ENCODE measurements at places on chromosomes 6 and 20.

GRCh38 chr6:20481281-20481680 is 53.0 kb upstream of the CDKAL1 start:
- no peak for DNase-seq

DNA sequence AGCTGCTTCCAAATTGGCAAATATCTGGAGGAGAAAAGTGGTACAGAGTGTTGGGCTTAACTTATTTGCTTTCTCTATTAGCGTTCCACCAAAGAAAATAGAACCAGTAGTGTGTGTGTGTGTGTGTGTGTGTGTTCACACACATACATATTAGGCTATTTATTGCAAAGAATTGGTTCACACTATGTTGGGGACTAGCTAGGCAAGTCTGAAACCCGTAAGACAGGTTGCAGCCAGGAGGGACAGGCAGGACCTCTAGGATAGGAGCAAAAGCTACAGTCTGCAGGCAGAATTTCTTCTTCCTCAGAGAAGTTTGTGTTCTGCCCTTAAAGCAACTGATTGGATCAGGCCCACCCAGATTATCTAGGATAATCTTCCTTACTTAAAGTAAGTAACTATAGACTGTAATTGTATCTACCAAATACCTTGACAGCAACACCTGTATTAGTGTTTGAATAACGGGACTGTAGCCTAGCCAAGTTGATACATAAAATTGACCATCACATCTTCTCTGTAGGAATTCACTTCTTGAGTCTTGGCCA is 12.8 kb downstream of the KCTD20 start:
- no peak for DNase-seq

DNA sequence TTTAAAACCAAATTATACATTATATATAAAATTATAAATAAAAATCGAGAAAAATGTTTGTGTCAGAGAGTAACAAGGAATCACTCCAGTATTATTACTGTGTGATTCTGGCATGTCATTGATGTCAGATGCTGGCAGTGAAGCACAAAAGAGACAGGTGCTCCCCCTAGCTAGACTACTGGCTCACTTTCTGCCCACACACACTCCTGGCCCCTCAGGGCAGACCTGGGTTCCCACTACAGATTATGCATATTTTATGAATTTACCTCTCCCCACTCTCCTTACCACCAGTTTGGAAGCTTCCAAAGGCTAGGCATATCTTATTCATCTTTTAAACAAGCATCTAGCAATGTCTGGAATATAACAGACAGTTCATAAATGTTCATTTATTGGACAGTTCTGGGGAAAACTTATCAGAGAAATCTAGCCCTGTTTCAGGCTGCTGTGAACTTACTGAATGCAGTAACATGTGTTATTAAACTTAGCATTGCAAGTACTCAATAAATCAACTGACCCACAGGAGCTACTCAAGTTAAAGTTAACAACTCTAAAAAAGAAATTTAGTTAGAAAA is 12.8 kb downstream of the SNX3 start:
- DNase-seq, result no peak

GRCh38 chr6:43683708-43684455 is 3.7 kb downstream of the MRPS18A start:
- DNase-seq, result no peak

GRCh38 chr6:39755231-39755630 is 30.0 kb upstream of the KIF6 start:
- DNase-seq, result no peak

DNA sequence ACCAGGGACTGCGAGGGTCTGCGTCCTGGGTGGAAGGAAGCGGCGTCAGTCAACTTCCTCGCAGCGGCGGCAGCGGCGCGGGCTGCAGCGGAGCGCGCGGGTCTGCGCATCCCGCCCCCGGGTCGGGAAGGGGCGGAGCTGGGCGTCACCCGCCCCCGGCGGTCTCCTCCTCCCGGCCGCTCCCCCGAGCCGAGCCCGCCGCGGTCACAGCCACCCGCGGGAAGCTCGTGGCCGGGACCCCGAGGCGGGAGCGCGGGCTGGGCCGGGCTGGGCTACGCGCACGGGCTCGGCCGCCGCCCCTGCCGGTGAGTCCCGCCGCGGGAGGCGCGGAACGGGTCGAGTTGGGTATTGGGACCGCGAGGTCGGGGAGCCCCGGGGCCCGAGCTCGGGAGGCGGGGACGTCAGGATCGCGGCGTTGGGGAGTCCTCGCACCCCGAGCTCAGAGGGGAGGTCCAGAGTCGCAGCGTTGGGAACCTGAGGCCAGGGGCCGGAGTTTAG is at the start of gene PAQR8:
TSS of gene PAQR8 (plus strand) at position 207 of the 498 bp plus-strand sequence. CDS start 41,063 bp downstream, outside the sequence.
- DNase-seq, result peak; percentile 80

DNA sequence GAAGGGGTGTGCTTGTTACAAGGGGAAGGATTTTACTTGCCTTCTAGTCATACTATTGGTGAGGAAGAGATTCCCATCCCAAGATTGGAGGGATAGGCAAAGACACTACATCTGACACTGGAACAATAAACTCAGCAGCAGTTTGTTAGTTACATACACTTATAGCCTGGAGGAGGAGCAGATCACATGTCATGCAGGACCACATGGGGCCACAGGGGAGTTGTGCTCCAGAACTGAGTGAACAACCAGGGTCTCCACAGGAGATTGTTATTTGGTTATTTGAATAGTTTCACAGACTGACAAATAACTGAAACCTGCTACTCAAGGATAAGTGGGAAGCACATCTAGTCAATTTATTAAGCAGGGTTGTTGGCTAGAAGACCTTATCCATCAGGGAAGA is 559.4 kb upstream of the MANEA start:
- no peak for DNase-seq

GRCh38 chr20:51923633-51924032 is 121.3 kb upstream of the SALL4 start:
- no peak for DNase-seq

DNA sequence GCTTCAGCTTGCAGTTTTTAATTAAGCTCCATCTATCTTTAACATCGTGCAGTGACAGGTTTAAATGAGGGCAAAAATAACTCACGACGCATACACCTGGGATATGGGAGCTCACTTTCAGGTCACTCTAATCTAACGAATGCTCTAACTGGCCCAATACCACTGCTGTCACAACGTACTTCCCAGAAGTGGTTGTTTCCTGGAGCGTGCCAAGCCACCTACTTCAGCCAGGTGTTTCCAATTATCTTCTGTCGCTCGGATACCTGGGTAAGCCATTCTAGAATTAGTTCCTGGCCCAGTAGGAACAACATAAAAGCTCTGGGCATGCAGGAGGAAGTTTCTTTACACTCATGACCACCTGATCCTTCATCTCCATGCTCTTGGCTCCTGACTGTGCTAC is 147.4 kb downstream of the FOXC1 start:
- DNase-seq, result no peak

DNA sequence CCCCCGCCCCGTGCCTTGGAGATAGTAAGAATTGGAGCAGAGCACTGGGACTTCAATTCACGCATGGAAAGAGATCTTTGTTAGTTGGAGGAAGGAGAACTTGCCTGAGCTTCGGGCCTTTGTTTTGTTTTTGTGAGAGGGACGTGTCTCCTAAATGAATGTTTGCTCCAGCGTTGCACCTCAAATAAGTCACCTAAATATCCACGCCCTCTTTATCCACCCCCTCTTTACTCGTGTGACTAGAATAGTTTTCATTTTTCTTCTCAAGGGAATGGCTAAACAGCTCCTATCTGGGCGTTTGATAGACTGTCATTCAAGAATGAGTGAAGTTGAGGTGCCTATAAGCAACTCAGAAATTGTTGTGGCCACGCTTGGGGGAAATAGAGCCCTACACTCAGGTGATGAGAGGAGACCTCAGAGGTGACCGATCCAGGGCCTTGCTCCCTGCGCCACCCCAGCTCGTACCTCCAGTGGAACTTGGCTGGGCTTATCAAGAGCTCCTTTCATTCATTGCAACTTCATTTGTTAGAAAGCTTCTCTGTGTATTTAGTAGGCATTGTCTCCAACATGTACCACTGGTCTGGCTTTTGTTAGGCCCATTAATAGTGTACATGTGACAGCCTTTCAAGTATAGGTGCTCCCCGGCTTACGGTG is 861 bp downstream of the PCMTD2 start:
- DNase-seq, result no peak

DNA sequence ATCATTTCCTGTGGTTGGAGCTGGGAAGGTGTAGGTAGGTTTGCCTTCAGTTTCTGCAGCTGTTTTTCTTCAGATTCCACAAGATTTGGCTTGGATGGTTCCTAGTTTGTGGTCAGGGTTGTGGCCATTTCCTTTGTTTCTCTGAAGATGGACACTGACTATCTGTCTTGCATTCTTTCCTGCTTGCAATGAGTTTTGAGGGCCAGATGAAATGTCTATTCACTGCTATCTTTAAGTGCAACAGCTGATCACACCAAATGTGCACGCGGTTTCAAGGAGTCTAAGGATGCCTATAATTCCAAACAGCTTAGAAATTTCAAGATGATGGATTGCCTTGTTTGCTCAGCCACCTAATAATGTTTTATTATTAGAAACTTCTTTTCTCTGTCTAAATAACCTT is 28.4 kb downstream of the IL20RA start:
- DNase-seq, result no peak

- DNase-seq, result no peak
Measured at GRCh38 chr6:23323897-23324296, 754.5 kb downstream of the HDGFL1 start.

DNA sequence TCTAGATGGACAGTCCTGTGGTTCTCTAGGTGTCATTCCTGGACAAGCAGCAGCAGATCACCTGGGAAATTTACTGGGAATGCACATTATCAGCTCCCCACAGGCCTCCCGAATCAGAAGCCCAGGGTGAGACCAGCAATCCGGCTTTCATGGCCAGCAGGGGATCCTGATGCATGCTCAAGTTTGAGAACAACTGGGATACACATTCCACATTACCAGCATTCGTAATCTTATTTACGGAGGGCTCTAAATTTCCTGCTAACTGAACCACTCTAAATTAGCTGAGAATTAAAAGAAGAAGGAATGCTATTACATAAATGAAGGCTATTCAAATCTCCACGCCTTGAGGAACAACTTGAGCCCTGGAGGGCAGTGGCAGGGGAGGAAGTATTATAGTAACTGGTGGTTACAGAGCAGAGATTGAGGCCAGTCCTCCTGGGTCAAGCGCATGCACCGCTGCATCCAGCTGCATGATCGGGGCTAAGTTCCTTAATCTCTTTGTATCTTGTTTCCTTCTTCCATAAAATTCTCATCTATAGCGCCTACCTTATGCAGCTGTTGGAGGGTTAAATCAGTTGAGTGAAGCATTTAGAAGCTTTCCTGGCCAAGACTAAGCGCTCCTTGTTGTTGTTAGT is 403.7 kb downstream of the CDH26 start:
- no peak for DNase-seq

- no peak for DNase-seq
Measured at GRCh38 chr6:158121335-158121734, 46.7 kb downstream of the SERAC1 start.

- DNase-seq, result no peak
Measured at GRCh38 chr6:53311586-53311935, 37.2 kb downstream of the ELOVL5 start.

GRCh38 chr6:114376611-114377175 is 33.9 kb upstream of the HS3ST5 start:
- no peak for DNase-seq

GRCh38 chr6:105814745-105815536 is 271.2 kb upstream of the PRDM1 start:
- DNase-seq, result no peak

DNA sequence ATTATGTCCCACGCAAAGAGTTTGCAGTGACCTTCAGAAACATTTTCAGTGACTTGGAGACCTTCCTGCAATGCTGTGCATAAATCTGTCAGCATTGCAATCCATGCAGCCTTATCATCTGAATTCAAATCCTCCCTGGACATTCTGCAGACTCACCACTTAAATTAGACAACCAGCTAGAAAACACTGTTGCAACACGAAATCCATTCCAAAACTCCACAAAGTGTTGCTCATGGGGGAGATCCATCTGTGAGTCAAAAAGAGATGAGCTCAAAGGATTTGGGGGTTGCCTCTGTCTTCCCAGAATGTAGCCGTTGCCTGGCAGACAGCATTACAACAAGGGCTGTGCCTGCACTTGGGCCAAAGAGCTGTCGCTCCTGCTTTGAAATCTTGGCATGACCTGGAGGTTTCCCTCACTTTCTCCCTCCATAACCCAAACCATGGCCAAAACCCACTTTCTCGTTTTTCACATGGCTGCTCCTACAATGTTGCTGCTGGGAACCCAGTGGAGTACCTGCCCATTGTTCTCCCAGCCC is 163.5 kb upstream of the CDYL start:
- DNase-seq, result no peak

- no peak for DNase-seq
Measured at GRCh38 chr6:73299151-73299971, 36.4 kb upstream of the KHDC1 start.

- no peak for DNase-seq
Measured at GRCh38 chr6:137210903-137211302, 8.3 kb downstream of the IFNGR1 start.

GRCh38 chr6:40348591-40348990 is 238.6 kb downstream of the LRFN2 start:
- DNase-seq, result no peak

GRCh38 chr20:57849121-57849520 is 139.3 kb upstream of the PMEPA1 start:
- DNase-seq, result no peak

- DNase-seq, result no peak
Measured at GRCh38 chr20:34064286-34064685, 47.8 kb downstream of the EIF2S2 start.

DNA sequence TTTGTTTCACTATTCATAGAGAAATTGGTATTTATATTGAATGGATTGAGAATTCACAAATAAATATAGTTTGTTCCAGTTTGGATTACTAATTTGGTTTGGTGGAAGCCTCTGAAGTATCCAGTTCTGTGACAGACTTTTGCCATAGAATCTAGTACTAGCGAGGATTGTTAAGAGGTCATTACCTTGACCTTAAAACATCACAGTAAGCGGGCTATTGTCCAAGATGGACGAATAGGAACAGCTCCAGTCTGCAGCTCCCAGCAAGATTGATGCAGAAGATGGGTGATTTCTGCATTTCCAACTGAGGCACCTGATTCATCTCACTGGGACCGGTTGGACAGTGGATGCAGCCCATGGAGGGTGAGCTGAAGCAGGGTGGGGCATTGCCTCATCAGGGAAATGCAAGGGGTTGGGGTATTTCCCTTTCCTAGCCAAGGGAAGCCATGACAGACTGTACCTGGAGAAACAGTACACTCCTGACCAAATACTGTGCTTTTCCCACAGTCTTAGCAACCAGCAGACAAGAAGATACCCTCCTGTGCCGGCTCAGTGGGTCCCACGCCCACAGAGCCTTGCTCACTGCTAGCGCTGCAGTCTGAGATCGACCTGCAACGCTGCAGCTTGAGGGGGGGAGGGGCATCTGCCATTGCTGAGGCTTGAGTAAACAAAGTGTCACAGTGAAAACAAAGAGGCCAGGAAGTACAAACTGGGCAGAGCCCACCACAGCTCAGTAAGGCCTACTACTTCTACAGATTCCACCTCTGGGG is 66.4 kb upstream of the NEDD9 start:
- no peak for DNase-seq

Data from activated T-cell treated with anti-CD3 and anti-CD28 coated beads, Interleukin-2, amount 50 U/mL, for 4 hours (primary cell).